Astrocyte of the spinal cord (primary cell): ENCODE measurements at places on chromosomes 7 and 10.

GRCh38 chr10:5678397-5679036 lies 6.1 kb upstream of the TASOR2 start:
- no peak for DNase-seq

- DNase-seq = peak; percentile 22
Measured at GRCh38 chr7:15508258-15508657, 53.6 kb downstream of the AGMO start.

DNA sequence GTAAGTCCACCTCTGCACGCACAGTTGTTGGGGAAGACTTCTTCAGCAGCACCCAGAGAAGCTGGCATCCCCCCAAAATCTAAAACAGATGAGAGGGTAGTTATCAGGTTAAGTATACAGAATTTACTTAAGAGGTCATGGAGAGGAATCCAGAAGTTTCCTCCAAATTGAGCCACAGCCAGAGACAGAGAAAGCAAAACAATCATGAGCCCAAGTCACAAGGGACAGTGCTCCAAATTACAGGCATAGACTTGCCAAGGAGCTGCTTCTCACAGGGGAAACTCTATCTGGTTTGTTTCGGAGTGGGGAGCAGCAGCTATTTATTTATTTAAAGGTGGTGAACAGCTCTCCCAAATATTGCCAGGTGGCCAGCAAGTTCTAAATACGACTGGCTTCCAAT lies 308.4 kb downstream of the SKIDA1 start:
- DNase-seq = no peak

GRCh38 chr7:42627626-42628025 lies 284.2 kb downstream of the C7orf25 start:
- DNase-seq = no peak

DNA sequence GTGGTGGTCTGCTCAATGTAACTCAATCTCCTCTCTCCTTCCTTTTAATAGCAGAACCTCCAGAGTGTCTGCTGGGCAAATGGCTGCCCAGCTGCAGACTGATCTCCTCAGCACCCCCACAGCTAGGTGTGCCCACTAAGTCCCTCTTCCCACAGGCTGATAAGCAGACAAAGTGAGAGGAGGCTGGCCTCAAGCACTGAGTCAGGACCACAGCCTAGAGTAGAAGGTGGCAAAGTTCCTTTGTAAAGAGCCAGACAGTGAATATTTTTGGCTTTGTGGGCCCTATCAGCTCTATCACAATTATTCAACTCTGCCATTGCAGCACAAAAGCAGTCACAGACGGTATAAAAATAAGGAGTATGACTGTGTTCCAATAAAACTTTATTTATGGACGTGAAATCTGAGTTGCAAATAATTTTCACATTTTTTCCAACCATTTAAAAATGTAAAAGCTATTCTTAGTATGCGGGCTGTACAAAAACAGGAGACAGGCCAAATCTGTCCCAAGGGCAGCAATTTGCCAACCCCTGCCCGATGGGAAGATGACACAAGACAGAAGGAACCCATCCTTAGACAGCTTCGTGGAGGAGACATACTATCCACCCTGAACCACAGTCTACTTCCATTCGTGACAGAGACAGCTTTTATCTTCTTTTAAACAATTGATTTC lies 23.4 kb downstream of the JAZF1 start:
- no peak for DNase-seq

- no peak for DNase-seq
Measured at GRCh38 chr7:78234634-78235033, 436.1 kb downstream of the PHTF2 start.

DNA sequence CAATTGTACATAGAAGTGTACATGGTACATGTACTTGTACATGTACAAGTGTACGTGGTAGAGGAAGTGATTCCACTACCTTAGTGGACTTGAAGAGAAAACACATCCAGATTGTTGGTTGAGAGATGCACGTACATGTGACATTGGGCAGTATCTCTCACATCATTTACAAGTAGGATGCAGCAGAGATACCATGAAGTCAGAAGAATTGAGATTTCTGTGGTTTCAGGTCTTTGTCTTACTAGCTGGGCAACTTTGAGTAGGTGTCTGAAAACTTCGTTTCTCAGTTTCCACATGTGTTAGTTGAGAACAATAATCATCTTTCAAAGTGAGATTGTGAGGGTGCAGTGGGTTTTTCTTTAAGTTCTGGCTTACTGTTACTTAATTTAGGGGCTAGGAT lies 21.5 kb downstream of the CLDN12 start:
- DNase-seq = no peak

DNA sequence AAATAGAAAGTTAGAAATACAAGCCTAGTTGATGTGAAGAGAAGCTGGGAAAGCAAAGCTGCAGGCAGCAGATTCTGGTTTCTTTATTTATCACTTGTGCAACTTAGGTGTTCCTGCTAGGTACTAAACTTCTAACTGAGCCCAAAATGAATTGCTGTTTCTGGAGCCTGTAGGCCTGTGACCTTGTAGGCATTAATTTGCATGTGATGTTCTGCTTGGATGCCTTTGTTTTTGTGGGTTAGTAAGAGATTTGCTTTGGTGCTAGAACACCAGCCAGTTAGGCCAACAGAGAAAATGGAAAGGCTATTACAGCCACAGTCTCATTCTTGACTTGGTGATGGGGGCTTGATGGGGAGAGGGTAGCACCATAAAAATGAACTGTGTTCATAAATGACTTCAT lies 370.7 kb downstream of the PPP1R3A start:
- no peak for DNase-seq

- DNase-seq = no peak
Measured at GRCh38 chr10:52954407-52954806, 181.8 kb upstream of the MBL2 start.

- DNase-seq = no peak
Measured at GRCh38 chr7:120951309-120951699, 727 bp downstream of the ING3 start.

GRCh38 chr10:84510121-84510520 lies 181.7 kb downstream of the CCSER2 start:
- DNase-seq = peak; percentile 67

- no peak for DNase-seq
Measured at GRCh38 chr10:60732807-60733516, 45.3 kb upstream of the CDK1 start.

DNA sequence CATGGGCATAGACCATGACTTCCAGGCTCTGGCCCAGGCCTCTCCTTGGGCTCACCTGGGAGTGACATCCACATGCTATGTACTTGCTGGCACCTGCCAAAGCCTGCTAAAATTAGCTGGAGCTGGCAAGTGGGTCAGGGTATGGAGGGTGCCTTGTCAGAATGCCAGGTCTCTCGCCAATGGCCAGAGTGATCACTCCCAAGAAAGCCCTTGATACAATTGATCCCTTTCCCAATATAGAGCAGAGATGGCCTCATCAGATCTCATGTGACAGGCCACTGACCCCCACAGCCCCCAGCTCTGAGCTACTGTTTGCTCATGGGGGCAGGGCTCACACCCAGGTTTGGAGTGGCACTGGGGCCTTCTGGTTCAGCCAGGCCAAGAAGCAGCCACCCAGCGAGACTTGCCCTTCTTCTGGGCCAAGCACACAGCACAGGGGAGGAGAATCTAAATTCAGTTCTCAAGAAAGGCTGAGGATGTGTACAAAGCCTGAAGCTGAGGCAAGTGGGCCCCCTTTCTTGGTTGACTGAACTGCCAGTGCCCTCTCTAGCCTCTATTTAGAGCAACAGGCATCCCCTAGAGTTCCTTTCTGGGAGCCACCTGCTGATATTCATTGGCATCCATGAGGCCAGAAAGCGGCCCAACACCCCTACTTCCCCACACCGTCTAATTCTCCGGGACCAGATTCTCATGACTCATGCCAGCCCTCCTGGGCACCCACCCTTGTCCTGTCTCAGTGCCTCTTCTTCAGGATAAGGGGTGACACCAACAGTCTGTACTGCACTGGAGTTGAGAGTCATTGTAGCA lies 18.9 kb upstream of the MYL7 start:
- no peak for DNase-seq

DNA sequence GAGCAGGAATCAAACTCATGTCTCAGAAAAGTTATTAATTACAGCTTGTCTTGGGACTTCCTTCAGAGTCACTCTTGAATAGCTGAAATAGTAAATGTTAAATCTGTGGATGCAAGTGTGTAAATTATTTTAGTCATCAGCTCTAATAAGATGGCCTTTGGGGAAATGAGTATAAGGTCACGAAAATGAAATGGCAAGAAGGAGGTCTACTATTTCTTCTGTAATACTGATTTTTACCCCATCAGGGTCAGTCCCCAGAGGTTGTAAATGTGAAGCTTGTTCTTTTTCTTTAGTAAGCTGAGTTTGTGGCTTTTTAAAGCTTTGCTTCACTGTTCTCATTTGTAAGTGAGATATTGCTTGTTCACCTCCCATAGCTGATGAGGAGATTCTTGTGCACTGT lies 63.9 kb downstream of the GBF1 start:
- DNase-seq = no peak

DNA sequence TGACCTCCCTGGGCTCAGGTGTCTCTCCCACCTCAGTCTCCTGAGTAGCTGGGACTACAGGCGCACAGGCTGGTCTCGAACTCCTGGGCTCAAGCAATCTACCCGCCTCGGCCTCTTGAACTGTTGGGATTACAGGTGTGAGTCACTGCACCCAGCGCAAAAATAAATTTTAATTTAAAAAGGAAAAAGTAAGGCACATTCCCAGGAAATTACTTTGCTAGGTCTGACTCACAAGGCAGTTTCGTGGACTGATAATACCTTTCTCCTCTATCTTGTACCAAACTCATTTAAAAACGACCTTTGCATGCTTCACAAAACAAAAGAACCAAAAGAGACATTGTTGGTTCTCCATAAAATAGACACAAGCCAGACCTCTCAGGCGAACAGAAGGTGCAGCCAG lies 29.7 kb downstream of the PARP12 start:
- peak; percentile 45 for DNase-seq

GRCh38 chr10:78263521-78263988 lies 229.9 kb downstream of the RPS24 start:
- peak; percentile 49 for DNase-seq

GRCh38 chr10:14371581-14371980 lies 40.9 kb upstream of the FRMD4A start:
- DNase-seq = no peak

GRCh38 chr10:50572017-50572491 lies 51.7 kb downstream of the SGMS1 start:
- no peak for DNase-seq

- DNase-seq = no peak
Measured at GRCh38 chr10:26832960-26833359, 27.8 kb downstream of the ABI1 start.

GRCh38 chr10:78336402-78336791 lies 302.7 kb downstream of the RPS24 start:
- DNase-seq = peak; percentile 91

- no peak for DNase-seq
Measured at GRCh38 chr7:123993996-123994395, 38.9 kb downstream of the TMEM229A start.

DNA sequence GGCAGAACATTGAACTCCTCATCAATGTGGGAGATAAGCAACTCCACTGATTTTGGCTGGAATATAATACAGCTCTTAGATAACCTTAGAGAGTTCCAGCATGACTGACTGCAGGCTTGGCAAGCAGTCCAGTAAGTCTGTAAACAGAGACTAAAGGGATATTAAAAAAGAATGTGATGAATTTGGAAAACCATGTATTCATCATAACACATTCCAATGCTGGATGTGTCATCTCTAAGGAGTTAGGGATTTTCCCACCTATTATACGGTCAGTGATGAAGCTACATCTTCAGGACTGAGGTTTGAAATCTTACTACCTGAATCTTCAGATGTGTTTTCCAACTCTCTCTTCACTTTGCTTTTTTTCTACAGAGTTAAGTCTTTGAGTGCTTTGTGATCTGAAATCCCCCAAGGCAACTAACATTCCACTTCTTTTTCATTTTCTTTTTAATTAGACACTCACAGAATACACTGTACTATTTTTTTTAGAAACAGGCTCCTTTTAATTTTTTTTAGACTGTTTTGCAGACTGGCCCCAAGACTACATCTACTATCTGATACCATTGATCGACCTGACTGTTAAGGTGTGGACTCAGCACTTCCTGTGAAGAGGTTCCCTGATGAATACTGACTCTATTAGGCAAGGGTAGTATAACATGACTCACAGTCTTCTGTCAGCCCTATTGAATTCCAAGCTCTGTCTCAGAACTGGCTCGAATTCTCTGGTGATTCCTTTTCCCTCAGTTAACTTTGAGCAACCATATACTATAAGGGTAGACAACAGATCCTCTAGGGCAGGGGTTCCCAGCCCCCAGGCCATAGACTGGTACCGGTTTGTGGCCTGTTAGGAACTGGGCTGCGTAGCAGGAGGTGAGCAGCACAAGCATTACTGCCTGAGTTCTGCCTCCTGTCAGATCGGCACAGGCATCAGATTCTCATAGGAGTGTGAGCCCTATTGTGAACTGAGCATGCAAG lies 678.2 kb downstream of the GRM8 start:
- DNase-seq = peak; percentile 53

GRCh38 chr10:47175181-47176123 lies 124.5 kb upstream of the GDF10 start:
- DNase-seq = no peak

- peak; percentile 84 for DNase-seq
Measured at GRCh38 chr10:77626266-77626935, 11.2 kb downstream of the KCNMA1 start.

- no peak for DNase-seq
Measured at GRCh38 chr10:33325929-33326328, 8.5 kb downstream of the NRP1 start.

- DNase-seq = no peak
Measured at GRCh38 chr7:132773527-132773956, 197.3 kb upstream of the PLXNA4 start.

DNA sequence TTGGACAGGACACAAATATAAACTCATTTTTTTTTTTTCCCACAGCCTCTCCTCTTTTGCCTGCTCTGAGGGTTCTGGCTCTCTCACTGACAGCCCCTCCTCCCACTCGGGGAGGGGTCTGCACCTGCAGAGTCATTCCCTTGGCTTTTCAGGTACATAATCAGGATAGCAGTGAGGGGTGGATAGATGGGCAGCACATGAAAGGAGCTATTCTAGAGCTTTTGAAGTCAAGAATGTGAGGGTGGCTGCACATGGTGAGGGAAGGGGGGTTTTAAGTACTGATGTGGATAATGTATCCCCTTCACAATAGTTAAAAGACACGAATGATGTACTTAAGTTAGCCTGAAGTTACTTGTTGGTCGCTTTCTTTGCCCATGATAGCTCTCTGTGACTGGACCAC lies 76.2 kb downstream of the CFAP58 start:
- DNase-seq = no peak

DNA sequence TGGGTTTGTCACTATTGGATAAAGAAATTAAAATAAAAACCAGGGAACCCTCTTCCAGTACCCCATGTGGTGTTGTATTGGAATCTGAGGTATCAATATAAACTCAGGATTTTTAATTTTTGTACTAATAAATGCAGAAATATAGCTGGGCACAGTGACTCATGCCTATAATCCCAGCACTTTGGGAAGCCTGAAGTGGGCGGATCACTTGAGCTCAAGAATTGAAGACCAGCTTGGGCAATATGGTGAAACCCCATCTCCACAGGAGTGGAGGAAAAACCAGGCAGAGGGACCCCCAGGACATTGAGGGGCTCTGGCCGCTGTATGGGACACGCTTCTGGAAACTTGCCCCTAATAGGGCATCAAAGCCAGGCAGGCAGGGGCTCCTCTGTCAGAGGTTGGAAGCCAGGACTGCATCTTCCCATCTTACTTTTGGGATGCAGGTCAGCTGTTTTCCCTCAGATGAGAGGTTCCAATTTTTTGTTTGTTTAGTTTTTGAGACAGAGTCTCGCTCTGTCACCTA lies 11.1 kb downstream of the ADIRF start:
- DNase-seq = no peak
